NB4 (cell line): ENCODE measurements at places on chromosomes 13 and 19.

DNA sequence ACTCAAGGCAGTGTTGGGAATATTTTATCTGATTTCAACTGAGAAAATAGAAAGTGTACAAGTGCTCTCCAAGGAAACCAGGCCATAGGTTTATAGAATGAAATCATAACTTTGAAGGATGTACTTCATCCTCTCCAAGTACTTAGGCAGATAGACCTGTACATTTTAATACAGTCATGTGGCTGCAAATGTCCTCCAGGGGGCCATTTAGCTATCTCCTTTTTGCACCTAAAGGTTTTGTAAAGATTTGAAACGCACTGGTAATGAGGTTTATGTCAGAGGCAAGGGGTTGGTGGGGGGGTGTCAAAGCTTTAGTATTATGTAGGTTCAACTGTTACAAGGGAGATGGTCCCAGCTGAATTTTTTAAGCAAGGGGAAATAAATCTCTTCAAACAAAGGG lies 364.4 kb downstream of the DCT start:
- peak; percentile 7 for DNase-seq

DNA sequence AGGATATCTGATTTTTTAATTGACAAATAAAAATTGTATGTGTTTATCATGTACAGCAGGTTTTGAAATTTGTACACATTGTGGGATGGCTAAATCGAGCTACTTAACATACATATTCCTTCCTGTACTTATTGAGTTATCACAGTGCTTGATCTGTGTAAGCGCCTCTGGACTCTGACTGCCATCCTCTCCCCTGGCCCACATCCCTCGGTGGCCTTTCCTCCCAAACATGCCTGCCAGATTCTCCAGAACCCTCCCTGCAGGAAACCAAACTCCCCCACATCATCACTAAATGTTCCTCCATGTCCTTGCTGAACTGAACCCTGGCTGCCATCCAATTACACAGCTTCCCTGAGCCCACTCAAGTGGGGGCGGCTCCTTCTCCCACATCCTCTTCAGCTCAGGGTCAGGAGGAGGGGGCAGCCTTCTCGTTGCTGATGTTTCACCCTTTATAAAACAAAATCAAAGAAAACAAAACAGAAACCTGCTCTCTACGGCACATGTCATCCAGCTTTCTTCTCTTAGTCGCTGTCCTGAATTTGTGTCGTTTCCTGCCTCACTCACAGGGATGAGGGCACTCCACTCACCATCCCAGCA lies 97.1 kb upstream of the SPATA13 start:
- DNase-seq: peak; percentile 25

- no peak for DNase-seq
These were observed 2.0 kb downstream of the KLF2 start for GRCh38 chr19:16326401-16327168.

GRCh38 chr19:43664018-43664417 lies 6.0 kb downstream of the PLAUR start:
- peak; percentile 40 for DNase-seq

- DNase-seq: no peak
These were observed 128.6 kb downstream of the TEX29 start for GRCh38 chr13:111449041-111449440.

- no peak for DNase-seq
These were observed 2.6 kb downstream of the RANBP3 start for GRCh38 chr19:5975388-5975728.

DNA sequence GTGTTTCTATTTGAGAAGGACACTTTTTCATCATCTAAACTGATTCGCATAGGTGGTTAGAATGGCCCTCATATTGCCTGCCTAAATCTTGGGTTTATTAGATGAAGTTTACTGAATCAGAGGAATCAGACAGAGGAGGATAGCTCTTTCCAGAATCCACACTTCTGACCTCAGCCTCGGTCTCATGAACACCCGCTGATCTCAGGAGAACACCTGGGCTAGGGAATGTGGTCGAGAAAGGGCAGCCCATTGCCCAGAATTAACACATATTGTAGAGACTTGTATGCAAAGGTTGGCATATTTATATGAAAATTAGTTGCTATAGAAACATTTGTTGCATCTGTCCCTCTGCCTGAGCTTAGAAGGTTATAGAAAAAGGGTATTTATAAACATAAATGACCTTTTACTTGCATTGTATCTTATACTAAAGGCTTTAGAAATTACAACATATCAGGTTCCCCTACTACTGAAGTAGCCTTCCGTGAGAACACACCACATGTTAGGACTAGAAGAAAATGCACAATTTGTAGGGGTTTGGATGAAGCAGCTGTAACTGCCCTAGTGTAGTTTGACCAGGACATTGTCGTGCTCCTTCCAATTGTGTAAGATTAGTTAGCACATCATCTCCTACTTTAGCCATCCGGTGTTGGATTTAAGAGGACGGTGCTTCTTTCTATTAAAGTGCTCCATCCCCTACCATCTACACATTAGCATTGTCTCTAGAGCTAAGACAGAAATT lies 103.8 kb downstream of the TNFRSF19 start:
- no peak for DNase-seq

GRCh38 chr13:40581277-40581579 lies 85.2 kb downstream of the FOXO1 start:
- no peak for DNase-seq

DNA sequence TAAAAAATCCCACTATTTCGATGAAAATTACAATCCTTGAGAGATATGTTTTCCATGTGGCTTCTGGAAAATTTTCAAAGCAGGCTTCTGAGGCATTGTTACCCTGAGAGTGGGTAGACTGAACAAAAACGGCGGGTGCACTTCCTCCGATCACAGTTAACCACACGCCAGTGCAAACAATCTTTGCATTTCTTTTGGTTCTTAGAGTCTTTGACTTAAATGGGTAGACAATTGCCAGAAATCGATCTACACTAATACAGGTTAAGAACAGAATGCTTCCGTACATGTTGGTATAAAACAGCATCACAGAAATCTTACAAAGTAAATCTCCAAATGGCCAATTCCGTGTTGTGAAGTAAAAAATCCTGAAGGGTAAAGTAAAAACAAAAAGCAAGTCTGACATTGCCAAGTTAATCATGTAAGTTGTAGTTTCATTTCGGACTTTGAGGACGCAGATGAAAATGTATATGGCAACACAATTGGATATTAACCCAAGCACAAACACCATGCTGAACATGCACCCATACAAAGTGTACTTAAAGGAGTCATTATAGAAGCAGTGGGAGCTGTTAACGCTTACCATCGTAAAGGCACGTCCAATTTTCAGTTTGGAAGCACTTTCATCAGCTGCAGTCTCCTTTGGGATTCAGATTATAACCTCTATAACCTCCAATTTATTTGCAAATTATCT lies 927 bp downstream of the LPAR6 start:
- peak; percentile 18 for DNase-seq

GRCh38 chr13:113518076-113518803 lies 27.7 kb upstream of the DCUN1D2 start:
- no peak for DNase-seq

GRCh38 chr13:40271931-40272775 lies 394.3 kb downstream of the FOXO1 start:
- peak; percentile 32 for DNase-seq

GRCh38 chr19:28794301-28794700 lies 418.6 kb downstream of the UQCRFS1 start:
- DNase-seq: peak; percentile 0

GRCh38 chr19:46189971-46190888 lies 39.3 kb upstream of the IGFL1 start:
- peak; percentile 40 for DNase-seq

DNA sequence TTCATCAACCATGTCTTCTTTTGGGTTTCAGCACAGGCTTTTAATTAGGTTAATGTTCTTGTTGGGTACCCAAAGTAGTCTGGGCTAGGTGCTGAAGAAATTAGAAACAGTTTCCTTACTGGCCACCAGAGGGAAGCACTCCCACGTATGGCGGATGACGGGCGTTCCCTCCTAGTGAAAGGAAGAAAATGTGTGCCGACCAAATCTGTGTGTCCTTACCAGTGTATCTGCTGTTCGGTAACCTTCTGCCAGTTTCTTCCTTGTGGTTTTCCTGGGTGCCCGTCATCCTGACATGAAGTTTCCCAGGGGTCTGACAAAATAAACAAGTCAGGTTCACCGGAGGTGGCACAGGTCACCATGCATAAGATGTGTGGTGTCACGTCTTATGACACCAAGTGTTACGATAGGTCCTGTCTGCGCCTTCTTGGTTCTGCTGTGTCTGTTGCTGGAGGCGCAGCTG lies 6.0 kb upstream of the WDR88 start:
- DNase-seq: peak; percentile 66

- DNase-seq: no peak
These were observed 94.4 kb downstream of the COL4A1 start for GRCh38 chr13:110212529-110212928.

DNA sequence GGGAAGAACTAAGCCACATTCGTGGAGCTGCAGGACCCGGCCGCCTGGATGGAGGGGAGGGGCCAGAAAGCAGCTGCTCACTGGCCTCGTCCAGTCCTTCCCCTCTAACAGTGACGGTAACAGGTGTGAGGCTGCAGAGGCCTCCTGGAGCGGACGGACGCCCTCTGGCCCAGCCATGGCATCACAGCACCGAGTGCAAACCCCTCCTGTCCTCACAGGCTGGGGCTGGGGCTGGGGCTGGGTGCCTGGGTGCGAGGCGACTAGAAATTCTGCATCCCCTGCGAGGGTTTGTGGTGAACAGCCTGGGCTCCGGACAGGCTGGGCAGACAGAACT lies 3.6 kb downstream of the MICOS13 start:
- DNase-seq: no peak

GRCh38 chr19:17095141-17095919 lies 19.8 kb downstream of the MYO9B start:
- DNase-seq: no peak

GRCh38 chr19:21396893-21397572 lies at the start of gene ZNF493:
Gene ZNF493 (plus strand): TSS chr19:21397133. CDS start chr19:21397238, 105 bp downstream.
- DNase-seq: peak; percentile 96

GRCh38 chr19:45960595-45961235 lies 12.9 kb downstream of the NOVA2 start:
- DNase-seq: no peak

GRCh38 chr19:18428787-18429674 lies 8.9 kb downstream of the ISYNA1 start:
- peak; percentile 95 for DNase-seq

- DNase-seq: no peak
These were observed 32.9 kb upstream of the IGSF23 start for GRCh38 chr19:44580366-44580895.

DNA sequence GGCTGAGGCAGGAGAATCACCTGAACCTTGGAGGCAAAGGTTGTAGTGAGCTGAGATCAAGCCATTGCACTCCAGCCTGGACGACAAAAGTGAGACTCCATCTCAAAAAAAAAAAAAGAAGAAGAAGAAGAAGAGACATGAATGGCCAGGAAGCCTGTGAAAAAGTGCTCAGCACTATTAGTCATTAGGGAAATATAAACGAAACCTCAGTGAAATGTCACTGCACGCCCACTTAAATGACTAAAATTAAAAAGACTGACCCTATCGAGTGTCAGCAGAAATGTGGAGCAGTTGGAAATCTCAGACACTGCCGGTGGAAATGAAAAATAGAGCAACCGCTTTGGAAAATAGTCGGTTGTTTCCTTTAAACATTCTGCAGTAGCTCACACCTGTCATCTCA lies 5.5 kb upstream of the TYROBP start:
- DNase-seq: no peak

DNA sequence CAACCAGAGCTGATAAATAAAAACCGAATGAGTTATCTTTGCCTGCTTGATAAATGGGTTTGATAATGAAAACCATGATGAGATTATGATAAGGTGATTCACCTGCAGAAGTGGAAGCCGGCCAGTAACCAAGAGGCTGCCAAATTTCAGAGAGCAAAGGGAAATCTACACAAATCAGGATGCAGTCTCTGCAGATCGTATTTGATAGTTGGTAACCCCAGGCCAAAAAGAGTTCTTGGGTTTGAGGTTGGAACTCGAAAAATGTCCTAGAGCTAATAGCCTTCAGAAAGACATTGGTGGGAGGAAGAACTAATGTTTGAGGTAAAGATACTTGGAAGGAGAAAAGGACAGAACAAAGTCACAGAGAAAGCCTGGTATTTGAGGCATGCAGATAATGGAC lies 9.6 kb upstream of the LATS2 start:
- no peak for DNase-seq
